ENCODE measurements at places on chromosomes 7 and 10. TPM values are rescaled to one million over a fixed set of nuclear protein-coding genes. Genes with fewer than 3 reads are reported as not detected.

MOGAT3 gene
- not detected for total RNA-seq

TBX20 gene
- total RNA-seq, result not detected

PPP1R3C gene
- total RNA-seq, result 47.3 TPM

VSTM2A gene
- total RNA-seq, result 200 TPM

OR13A1 gene
- not detected for total RNA-seq

ABCB4 gene
- 2.3 TPM for total RNA-seq

PLEKHS1 gene
- not detected for total RNA-seq

ATG9B gene
- total RNA-seq, result 3.9 TPM

SPDYE2 gene
- total RNA-seq, result 0.23 TPM

FBXO24 gene
- not detected for total RNA-seq

ACBD7 gene
- total RNA-seq, result 54.2 TPM

ADAM22 gene
- total RNA-seq, result 103 TPM

FAM13C gene
- 44.3 TPM for total RNA-seq

TAS2R4 gene
- 4.4 TPM for total RNA-seq

CTTNBP2 gene
- total RNA-seq, result 25.4 TPM

UCMA gene
- total RNA-seq, result not detected

HPSE2 gene
- 0.23 TPM for total RNA-seq

PAPOLB gene
- 1.8 TPM for total RNA-seq
